Activated T-helper 1 cell treated with anti-CD3 and anti-CD28 coated beads, Interleukin-12 subunit alpha, Interleukin-12 subunit beta, Interleukin-2, Interleukin-4 antibody, amounts not matched to agents 30 ng/mL and 10 ng/mL and 1 ng/mL, durations not matched to agents 14 hours and 24 hours and 36 hours (primary cell): ENCODE measurements at places on chromosomes 12 and 14.

DNA sequence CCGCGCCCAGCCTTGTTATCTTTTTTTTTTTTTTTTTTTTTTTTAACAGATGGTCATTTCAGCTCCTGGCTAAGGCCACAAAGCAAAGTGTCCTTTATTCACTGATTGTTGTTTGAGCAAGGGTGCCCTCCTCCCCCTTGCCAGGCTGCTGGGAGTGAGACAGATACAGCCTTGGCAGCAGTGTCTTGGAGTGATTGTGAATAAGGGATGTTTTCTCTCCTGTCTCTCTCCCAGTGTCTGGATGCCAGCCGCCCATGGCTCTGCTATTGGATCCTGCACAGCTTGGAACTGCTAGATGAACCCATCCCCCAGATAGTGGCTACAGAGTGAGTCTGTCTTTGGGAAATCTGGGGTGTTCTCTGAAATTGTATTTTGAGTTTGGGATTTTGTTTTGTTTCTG, 28.7 kb downstream of the FNTB start:
- DNase-seq: no peak

GRCh38 chr12:64682572-64683277, 72.4 kb downstream of the RASSF3 start:
- no peak for DNase-seq

DNA sequence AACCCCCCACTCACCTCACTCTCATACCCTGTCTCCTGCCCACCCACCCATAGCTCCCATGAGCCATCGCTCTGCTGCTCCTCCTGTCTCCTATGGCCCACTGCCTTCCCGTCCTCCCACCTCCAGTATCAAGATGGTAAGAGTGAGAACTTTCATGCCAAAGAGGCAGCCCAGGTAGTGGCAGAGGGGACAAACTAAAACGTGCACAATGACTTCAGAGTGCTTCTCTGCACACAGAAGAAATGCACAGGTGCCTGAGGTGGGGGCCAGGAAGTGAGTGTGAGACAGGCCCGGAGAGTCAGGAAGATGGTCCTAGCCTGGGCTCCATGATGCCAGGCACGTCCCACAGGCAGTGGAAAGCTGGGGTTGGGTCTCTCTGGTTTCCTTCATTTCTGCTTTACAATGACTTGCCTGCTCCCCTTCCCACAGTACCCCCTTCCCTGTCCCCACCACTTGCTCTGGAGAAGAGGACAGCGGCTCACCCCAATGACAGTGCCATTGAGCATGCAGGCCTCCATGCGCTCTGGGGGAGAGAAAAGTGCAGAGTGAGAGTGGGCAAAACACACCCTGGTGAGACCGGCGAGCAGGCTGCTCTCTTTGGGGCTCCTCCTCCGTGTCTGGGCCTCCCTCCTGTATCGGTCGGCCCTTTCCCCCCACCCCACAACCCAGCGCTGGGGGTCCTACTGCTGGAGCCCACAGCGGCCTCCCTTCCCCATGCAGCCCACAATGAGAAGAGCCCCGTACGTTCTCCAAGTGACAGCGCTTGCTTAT, 22.8 kb upstream of the ANO2 start:
- no peak for DNase-seq

DNA sequence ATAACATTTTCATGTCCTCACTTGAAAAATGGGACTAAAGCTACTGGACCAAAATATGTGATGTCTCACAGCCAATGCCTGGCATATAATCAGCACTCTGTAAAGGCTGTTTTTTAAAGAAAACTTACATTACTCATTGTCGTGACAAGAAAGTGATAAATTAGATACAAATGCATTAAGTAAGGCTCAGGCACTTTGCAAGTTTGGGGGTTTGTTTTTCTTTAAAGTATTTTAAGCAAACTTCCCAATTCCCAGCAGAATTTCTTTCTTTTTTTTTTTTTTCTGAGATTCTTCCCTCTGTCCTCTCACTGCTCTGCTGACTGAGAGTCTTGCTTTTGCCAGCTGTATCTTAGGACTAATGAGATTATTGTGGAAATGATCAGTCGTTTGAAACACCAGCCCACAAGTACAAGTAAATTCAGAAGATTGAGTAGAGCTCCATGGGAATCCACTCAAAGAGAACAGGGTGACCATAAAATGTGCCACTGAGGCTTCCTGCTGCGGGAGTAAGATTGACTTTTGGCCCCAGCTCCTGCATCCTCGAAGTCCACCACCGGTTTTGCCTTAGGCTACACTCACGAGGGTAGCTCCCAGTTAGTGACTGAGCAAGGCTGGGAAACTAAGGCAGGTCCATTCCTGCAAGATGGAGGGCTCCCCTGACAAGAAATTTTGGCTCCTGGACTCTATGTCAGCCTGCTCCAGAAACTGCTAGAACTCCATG, 82.8 kb downstream of the TMTC1 start:
- no peak for DNase-seq

DNA sequence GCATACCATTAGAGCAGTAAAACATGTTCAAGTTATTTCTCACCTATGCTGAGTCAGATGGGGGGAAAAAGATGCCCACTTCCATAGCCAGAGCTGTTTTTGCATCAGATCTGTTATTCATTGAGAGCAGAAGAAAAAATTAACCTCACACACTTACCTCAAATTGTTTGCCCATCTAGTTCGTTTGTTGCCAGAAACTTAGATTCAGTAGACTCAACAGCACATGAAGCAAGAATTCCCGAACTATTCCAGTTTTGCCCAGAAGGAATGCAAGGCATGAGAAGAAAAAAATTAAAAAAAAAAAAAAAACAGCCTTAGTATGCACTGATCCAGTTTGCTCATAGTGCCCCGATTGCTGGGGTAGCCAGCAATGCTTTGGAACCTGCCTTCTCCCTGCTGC, 12.4 kb upstream of the DPF3 start:
- DNase-seq: no peak

GRCh38 chr12:31682136-31682962, 22.9 kb downstream of the ETFBKMT start:
- DNase-seq: peak; percentile 62

GRCh38 chr14:64324461-64324860, 30.3 kb upstream of the ESR2 start:
- DNase-seq: no peak

DNA sequence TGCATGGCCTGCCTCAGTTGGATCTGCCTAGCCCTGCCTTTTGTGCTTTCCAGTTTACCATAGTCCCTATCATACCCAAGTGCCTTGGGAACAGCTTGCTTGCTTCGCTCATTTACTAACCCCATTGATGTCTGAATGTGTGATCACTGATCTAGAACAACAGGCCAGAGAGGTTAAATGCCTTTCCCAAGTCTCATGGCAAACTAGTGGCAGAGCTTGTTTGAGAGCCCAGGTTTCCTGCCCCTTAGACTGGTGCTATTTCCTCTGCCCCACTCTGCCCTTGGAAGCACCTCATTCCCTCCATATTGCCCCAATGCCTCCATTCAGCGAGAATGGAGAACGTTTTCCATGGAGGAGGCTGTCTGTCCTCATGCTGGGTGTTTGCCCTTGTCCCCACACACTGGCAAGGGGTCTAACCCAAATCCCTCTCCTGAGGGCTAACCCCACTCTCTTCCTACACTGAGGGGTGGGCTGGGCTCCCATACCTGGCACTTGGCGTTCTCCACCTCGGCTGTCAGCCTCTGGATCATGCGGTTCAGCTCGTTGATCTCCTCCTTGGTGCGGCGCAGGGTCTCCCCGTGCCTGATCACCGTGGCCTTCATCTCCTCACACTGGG, 19.8 kb downstream of the KRT7 start:
- no peak for DNase-seq

DNA sequence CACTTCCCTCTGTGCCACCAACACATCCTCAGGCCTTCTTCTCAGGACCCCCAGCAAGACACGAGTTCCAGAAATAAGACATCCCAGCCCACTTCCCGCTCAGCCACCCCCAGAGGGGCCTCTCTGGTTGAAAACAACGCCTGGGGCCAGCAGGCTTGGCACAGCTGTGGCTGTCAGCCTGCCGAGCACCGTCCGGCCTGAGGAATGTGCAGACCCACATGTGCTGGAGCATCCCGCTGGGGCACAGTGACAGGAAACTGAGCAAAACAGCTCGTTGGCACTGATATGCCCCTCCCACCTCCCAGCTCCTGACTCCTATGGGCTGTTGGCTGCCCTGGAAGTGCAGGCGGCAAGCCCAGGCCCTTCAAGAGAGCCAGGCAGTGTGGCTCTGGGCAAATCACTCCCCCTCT, 1.4 kb downstream of the SYNE3 start:
- DNase-seq: no peak

GRCh38 chr14:61260939-61261776, 20.0 kb downstream of the TMEM30B start:
- DNase-seq: no peak
